SW 1271 (cell line): ENCODE measurements at places on chromosomes 1 and 21.

- DNase-seq = no peak
These were observed 163.9 kb downstream of the TSEN15 start for GRCh38 chr1:184215274-184215925.

DNA sequence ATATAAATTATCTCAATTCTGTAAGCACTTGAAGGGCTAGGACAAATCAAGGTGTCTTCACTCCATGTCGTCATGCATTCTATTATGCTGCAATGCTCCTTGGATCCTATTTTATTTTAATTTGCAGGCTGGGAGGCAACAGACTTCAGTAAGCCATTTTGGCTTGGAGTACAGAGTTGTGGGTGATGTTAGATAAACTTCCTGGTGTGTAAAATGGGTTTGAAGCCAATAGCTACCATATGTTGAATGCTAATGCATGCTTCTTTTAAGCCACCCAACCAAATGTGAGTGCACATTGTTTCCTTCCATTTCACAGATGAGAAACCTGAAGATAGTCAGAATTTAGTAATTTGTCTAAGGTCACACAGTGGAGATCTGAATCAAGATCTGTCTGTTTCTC is 482.8 kb downstream of the DISC1 start:
- no peak for DNase-seq

DNA sequence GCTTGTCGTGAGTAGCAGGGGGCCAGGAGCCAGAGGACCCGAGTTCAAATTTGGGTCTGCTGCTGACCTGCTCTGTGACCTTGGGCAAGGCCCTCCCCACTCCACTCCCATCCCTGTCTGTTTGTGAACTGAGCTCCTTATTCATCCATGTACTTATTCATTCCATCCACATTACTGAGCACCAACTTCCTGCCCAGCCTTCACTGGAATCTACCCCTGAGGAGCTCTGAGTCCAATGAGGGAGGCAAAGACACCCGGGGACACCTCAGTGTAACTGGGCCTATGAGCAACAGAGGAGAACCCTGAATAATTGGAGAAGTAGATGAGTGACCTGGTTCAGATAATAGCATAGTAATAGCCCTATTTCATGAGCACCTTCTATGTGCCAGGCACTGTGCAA is 8.9 kb downstream of the BSND start:
- peak; percentile 17 for DNase-seq

DNA sequence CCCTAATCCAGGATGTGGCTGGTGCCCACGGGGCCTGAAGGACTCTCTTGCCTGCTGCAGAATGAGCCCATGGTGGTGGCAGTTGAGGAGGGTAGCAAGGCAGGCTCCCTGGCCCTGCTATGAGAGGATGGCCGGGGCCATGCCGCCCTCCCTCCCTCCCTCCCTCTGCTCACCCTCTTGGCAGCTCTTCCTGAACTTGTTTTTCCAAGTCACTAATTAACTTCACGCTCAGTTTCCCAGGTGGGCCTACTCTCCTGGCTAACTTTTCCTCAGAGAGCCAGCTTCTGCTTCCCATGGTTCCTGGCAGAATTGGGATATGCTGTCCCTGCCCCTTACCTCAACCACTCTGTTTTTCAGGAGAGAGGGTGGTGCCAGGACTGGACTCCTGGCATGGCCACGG is 10.2 kb downstream of the KCNC4 start:
- no peak for DNase-seq

DNA sequence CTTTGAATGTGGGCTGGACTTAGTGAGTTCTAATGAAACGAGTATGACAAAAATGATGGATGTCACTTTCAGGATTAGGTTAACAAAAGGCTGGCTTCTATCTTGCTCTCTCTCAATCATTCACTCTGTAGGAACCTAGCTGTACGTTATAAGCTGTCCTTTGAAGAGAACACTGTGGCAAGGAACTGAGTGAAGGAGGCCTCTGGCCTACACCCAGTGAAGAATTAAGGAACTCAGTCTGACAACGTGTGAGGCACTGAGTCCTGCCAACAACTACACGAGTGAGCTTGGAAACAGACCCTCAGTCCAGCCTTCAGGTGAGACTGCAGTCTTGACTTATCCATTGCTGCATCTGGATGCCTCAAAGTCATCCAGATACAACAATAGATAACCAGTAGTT is 3.3 kb upstream of the DNTTIP2 start:
- DNase-seq = no peak

- DNase-seq = no peak
These were observed 222.8 kb downstream of the RHOU start for GRCh38 chr1:228958121-228958520.

GRCh38 chr21:28308516-28308915 is 684.2 kb downstream of the LTN1 start:
- no peak for DNase-seq

GRCh38 chr1:61240878-61241277 is 158.5 kb downstream of the NFIA start:
- no peak for DNase-seq

DNA sequence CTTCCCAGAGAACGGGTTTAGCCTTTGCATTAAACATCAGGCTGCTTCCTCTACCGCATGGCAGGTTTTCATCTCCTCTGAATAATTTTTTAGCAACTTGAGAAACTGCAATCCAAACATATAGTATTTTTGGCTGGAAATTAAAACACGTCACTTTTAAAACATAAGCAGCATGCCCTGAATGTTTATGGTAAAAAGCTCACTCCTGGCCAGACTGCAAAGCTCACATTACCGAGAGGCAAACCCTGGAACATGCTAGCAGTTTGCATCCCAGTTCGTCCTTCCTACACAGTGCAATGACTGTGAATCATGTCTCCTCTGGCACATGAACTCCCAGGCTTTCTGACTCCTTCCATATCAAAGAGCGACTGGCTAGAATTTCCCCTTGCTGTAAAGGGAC is 312.3 kb downstream of the RRAGC start:
- DNase-seq = no peak

DNA sequence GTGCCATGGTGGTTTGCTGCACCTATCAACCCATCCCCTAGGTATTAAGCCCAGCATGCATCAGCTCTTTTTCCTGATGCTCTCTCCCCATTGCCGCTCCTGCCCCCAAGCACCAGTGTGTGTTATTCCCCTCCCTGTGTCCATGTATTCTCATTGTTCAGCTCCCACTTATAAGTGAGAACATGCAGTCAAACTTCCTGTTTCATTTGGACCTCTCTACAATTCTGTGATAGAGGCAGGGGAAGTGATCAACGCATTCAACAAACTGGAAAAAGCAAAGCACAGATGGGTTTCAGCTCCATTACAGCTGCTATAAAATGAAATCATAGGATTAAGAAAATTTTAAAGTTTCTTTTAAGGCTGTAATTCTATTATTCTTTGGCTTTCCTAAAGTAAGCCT is 23.3 kb upstream of the CD55 start:
- DNase-seq = no peak

- no peak for DNase-seq
These were observed 269.4 kb downstream of the PTPRU start for GRCh38 chr1:29505532-29506220.

DNA sequence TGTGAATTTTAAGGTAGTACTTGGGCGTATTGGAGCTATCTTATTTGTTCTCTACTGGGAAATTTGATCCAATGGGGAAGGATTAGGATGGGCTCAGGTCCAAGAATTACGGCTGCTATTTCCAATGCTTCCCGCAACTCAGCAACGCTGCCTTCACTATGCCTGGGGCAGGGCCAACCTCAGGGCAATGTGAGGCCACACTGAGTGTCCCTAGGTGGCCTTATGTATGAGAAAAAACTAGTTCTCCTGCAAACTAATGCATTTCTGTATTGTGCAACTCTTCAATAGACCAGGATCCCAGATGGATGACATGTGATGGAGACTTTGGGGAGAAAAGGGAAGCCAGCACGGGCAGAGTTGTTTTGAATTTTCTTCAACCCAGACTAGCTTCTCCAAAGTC is 168.1 kb downstream of the DUSP10 start:
- DNase-seq = no peak

DNA sequence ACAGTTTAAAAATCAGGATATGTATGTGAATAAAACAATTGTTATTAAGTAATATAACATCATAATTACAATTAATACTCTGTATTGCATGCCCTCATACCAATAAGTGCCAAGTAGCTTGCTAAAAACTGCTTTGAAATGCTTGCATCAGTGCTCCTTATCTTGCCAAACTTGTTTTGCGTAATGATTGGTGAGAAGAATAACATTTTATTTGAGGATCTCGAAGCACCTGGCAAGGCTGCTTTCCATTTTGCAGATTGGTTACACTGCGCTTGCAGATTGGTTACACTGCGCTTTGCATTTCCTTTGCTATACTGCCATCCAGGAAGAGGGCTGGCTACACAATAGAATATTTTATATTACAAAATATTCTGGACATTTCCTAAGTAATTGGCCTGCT is 1.7 kb upstream of the PBX1 start:
- DNase-seq = no peak

GRCh38 chr1:175388285-175388684 is 195.7 kb upstream of the KIAA0040 start:
- no peak for DNase-seq

- no peak for DNase-seq
These were observed 10.9 kb downstream of the ADAMTS1 start for GRCh38 chr21:26834181-26834905.

- no peak for DNase-seq
These were observed 661 bp upstream of the OSCP1 start for GRCh38 chr1:36450919-36451305.

DNA sequence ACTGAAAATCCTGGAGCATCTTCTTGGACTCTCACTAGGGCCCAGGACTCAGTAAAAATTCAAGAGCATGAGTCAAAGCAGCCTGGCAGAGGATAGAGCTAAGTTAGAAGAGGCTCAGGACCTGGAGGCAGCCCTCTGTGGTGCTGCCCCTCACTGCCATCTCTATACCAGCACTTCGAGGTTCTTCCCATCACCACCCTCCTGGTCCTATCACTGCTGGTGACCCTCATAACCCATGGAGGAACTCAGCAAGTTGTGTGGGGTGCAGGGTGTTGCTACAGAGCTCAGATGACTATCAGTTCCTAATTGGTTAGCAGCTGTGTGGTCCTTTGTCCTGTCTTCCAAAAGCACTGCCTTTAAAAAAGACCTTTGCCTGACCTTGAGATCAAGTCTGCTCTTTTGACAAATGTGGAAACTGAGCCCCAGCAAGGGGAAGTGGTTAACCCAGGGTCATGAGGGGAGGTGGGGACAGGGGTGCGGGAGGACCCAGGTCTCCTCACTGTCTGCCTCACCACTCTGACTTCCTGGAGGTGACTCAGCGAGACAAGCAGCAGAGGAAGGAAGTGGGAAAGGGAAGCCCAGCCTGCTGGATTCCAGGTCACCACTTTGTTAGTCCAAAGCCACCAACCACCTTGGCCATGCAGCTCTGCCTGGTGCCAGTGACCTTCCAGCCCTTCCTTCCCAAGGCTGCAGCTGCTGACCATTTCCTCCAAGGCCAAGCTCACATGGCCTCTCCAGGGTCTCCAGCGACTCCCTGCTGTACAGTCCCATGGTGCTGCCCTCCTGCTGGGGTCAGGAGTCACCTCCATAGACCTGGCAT is 199.4 kb upstream of the EDN2 start:
- DNase-seq = peak; percentile 21

DNA sequence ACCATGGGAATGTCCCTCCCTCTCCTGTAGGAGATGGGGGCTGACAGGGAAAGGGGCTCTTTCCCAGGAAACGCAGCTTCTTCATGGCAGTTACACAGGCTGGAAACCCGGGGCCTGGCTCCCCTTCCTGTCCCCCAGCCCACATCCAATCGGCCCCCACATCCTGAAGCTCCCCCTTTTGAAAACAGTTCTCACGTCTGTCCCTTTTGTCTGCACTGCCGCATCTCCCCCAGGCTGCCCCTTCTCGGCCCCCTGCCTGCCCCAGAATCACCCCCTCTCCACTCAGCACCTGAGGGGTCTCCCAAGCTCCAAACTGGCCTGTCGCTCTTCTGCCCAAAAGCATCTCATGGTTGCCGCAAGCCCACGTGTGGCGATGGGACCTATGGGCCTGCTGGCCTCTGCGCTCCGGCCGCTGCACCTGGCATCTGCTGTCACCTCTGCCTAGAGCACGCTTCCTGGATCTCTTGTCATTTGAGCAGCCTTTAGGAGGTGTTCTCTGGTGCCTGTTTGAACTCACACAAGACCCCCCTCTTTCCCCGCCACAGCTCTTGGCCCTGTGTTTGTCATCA is 867 bp downstream of the SLC1A7 start:
- DNase-seq = no peak

GRCh38 chr1:92901126-92901525 is 60.1 kb downstream of the DIPK1A start:
- DNase-seq = no peak
